ENCODE measurements at places on chromosomes 2 and 18.

- peak; percentile 34 for DNase-seq
Observed at GRCh38 chr18:2570772-2571199, 519 bp downstream of the METTL4 start.

DNA sequence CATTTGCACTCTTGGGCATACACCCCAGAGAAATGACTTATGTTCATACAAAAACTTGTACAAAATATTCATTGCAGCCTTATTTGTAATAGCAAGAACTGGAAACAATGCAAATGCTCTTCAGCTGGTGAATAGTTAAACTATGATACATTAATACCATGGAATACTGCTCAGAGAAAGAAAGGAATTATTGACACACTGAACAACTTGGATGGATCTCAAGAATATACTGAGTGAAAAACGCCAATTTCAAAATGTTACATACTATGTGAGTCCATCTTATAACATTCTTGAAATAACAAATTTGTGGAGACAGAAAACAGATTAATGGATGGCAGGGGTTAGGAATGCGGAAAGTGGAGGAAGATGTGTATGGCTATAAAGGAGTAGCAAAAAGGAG is 17.2 kb downstream of the LNPK start:
- DNase-seq, result no peak

- DNase-seq, result no peak
Observed at GRCh38 chr2:134819334-134819733, 19.1 kb upstream of the ACMSD start.

- DNase-seq, result no peak
Observed at GRCh38 chr2:240614391-240614790, 10.9 kb upstream of the GPR35 start.

- no peak for DNase-seq
Observed at GRCh38 chr2:180656455-180656847, 324.0 kb upstream of the UBE2E3 start.

GRCh38 chr2:224976629-224977525 is 65.4 kb downstream of the DOCK10 start:
- DNase-seq, result no peak

DNA sequence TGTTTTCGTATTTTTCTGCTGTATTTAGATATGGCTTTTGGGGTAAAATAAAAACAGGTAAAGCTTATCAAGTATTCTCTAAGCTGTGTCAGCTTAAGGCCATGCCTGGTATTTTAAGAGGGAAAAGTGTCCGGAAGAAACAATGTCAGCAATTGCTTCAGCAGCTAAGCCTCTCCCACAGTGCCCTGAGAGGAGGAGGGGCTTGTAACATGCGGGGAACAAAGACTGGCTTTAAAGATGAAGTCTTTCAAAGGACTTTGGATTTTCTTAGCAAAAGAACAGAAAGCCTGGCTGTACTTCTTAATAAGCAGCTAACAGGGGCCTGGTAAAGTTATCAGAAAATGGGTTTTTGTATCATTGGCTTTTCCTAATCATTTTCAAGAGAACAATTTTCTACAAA is 102.8 kb downstream of the PXDN start:
- DNase-seq, result no peak

GRCh38 chr2:168118733-168119514 is 128.5 kb downstream of the STK39 start:
- DNase-seq, result no peak

GRCh38 chr2:211055438-211055837 is 499.0 kb downstream of the CPS1 start:
- DNase-seq, result no peak

DNA sequence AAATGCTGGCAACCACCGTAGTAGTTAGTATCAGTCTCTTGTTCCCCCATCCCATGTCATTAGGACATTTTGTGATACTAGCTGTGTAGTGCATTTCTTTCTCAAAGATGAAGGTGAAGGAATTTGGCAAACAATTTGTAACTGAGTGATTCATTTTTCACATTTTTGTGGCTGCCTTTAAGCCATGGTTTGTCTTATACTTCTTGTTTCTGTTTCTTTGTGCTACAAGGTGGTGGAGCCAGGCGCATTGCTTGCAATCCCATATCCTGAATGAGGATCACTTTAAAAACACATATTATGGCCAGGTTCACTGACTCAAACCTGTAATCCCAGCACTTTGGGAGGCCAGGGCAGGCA is 40.6 kb downstream of the GPD2 start:
- DNase-seq, result no peak

- no peak for DNase-seq
Observed at GRCh38 chr2:54430649-54431048, 25.5 kb upstream of the SPTBN1 start.

DNA sequence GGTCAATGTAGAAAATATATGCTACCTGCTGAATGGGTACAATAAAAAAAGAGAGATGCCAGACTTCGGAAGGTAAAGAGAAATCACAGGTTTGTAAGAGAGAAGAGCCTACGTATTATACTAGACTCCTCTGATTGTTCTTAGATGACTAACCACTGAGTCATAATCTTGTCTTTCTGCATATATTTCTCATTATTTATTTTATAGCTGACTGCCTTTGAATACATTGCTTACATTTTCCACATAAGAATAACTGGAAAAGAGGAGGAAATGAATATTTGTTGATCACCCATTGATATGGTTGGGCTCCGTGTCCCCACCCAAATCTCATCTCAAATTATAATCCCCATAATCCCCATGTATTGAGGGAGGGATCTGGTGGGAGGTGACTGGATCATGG is 90.3 kb upstream of the RAB27B start:
- no peak for DNase-seq

DNA sequence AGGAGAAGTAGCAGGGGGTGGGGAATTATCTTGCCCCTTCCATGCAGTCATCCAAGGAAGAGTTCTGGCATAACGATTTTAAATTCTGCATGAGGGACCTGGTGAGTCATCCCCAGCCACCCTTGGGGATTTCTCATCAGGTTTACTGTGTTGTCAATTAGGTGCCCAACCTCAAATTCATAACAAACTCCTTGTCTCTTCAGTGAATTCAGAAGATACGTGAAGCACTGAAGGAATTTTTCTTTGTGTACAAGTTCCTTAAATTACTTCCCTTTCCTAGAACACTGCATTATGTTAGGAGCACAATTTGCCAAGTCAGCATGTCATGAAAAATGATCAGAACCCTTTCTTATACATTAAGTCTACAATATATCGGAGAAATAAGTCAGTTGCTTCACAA is 70.8 kb upstream of the NOSTRIN start:
- DNase-seq, result no peak

- no peak for DNase-seq
Observed at GRCh38 chr2:98818164-98818563, 87.2 kb upstream of the MGAT4A start.

DNA sequence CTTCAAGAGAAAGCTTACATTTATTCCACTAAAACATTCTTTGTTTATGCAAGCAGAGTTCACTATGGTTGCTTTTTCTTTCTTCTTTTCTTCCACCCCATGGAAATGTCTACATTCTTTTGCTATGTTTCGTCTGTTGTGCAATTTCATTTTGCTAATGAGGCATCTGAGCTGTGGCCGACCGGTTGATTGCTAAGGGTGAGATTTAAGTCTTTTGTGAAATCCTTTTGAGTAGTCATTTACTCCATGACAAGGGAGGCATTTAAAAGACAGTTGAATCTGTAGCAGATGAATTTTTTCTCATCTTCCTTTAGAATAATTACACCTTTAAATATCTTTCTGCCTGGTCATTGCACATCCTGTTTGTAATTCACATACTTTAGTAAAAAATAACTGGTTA is 324.1 kb upstream of the THUMPD2 start:
- DNase-seq, result no peak

GRCh38 chr2:26076001-26076587 is 42.2 kb downstream of the RAB10 start:
- DNase-seq, result no peak

GRCh38 chr2:206004004-206004693 is 81.8 kb downstream of the INO80D start:
- DNase-seq, result no peak

- DNase-seq, result no peak
Observed at GRCh38 chr2:46298272-46298521, 990 bp downstream of the EPAS1 start.

GRCh38 chr2:56680971-56681631 is 497.3 kb downstream of the CCDC85A start:
- DNase-seq, result no peak

DNA sequence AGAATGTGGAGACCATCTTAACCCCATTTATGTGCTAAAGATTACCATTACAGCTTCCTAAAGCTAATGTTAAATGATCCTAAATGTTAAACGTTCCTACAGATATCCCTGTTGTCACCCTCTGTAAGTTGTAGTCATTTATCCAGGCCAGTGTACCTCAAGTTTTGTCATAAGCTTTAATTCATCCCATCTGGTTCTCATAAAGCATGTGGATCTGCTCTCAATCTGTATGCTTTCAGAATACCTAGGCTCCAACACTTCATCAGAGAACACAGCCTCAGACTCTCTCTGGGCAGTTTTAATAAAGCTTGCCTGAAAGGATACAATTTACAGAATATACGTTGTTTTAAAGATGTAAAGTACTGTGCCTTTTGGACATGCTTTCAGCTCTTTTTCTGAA is 4.2 kb upstream of the CCDC178 start:
- no peak for DNase-seq

DNA sequence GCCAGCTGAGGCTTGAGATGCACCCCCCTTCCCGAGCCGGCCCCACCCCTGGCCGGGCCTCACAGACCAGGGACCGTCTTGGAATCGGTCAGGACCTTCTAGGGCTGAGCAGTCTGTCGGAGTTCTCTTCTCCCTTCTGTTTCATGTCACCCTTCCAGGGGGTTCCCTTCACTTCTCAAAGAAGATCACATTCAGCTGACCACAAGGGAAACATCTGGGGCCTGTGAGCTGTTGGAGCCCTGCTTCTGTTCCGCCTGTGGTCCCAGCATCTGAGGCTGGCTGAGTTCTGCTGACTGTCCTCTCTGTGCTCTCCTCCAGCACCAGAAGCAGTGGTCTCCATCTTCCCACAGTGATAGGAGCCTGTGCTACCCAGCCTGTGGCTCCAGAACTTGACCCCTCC is 106.5 kb downstream of the SEPTIN10 start:
- no peak for DNase-seq

- no peak for DNase-seq
Observed at GRCh38 chr2:69575926-69576325, 67.6 kb downstream of the AAK1 start.

GRCh38 chr2:189350540-189351209 is 90.6 kb upstream of the WDR75 start:
- no peak for DNase-seq

DNA sequence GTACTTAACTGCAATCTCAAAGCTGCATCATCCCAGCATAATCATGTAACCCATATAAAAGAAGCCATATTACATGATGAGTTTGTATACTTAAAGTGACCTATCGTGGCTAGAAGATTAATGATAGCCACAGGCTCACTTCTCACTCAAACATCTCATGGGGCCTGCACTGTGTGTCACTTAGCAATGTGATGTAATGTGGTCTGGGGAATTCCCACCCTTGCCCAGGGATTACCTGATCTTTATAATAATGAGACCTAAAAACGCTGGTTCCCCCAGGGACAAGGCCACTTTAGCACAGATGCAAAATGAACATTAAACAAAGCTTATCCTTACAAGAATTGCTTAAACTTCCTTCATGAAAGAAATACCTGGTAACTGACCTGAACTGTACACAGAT is 427.1 kb upstream of the CNTNAP5 start:
- DNase-seq, result no peak

DNA sequence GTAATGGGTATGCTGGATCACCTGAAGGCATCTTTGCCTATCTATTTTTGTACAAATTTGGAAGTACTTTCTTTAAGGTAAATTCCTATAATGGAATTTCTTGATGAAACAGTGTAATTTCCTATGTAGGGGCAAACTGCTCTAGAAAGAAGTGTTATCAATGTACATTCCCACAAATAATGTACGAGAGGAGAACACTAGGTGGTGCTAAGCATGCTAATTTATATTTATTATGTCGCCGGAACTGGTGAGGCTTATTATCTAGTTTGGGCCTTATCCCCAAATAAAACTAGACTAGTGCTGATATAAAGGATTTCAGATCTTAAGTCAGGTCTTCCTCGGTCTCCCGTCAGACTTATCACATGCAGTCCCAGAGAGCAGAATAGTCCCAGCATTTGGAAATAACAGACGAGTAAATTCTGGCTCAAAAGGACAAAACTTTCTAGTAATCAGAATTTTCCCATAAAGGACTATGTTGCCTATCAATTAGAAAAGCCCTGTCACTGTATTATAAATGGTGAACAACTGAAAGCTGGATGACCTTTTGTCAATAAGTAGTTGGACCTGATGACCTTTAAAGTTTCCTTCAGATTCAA is 86.9 kb upstream of the RBBP8 start:
- no peak for DNase-seq

- DNase-seq, result no peak
Observed at GRCh38 chr2:16632598-16632997, 33.0 kb downstream of the CYRIA start.

DNA sequence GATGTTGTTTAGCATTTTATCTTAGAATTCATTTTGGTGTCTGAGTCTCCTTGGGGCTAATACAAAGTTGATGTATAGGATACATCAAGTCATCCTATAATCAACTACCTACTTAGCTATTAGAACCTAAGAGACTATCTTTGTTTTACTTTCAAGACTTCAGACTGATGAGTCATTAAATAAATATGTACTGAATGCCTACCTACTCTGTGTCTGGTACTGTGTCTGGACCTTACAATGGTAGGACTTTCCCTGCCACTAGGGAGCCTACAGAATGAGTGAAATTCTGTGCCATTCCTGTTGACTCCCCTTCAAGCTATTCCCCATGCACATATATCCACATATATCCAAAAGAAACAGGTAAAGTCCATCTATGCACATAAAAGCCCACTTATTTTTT is 114.5 kb downstream of the ERBB4 start:
- DNase-seq, result no peak

- DNase-seq, result no peak
Observed at GRCh38 chr2:152335726-152336118, 748 bp downstream of the FMNL2 start.

DNA sequence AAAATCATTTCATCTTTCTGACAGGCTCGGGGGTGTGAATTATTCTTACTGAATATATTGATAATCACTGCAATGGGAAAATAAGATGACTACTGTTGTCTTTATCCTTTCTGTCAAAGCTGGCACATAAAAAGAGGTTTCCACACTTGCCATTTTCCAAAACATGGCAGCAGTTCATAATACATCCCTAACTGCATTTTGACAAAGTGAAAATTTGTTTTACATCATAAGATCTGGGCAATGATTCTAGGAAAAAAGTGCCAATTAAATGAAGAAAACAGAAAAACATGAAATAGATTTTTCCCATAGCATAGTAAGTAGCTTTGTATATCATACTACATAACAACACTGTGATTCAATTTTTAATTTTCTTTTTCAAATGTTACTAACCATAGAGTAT is 65.4 kb downstream of the ERBB4 start:
- no peak for DNase-seq

DNA sequence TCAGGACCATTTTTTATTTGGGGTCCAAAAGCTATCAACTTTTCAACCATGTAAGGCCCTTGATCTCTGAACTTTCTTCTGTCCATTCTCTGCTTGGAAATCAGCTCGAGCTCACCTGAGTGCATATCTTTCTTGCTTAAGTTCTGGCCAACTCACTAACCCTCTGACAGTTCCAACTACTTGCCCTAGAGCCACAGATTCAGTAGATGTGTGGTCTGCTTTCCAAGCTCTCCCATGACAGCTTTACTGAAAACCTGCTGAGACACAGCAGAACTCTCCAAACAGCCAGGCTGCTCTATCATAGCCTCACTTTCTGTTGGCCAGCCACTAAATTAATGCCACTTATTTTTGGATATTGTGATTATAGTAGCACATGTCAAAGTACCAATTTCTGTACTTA is 21.2 kb upstream of the IKZF2 start:
- no peak for DNase-seq

Data from activated CD8-positive, alpha-beta memory T cell treated with anti-CD3 and anti-CD28 coated beads for 48 hours (primary cell).